ENCODE measurements at places on chromosomes 3 and 15.
A peak's percentile ranks its signal among the peaks of the same experiment; 100 is the strongest.

GRCh38 chr3:61251174-61251972 is at the start of gene FHIT:
FHIT (minus strand) TSS chr3:61251452.
- peak; percentile 92 for DNase-seq

- no peak for DNase-seq
Observed at GRCh38 chr3:41267975-41268640, 68.8 kb downstream of the CTNNB1 start.

- no peak for DNase-seq
Observed at GRCh38 chr3:156305672-156306071, 185.3 kb downstream of the KCNAB1 start.

GRCh38 chr3:38968403-38968802 is 83.3 kb downstream of the SCN11A start:
- DNase-seq, result no peak
